ENCODE measurements at places on chromosomes 13 and 19. TPM values are rescaled to one million over a fixed set of nuclear protein-coding genes. Genes with fewer than 3 reads are reported as not detected.

DNA sequence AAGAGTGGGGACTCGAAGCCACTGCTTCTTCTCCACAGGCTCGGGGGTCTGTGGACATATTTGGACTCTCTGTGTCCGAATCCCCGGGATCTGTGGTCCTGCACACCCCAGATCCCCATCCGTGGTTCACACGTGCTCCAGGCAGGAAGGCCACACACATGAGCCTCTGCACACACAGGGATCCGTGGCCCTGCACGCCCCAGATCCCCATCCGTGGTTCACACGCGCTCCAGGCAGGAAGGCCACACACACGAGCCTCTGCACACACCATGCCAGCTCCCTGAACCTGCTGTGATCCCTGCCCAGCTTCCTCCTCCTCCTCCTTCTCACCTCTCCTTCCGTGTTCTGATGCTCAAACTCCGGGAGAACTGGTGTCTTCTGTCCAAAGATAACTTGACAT, 3.1 kb downstream of the TEX29 start:
- DNase-seq: no peak
- no peak overlapping the region for H3K4me3 ChIP-seq
- peaks cover 55% of the 10 kb centered on the region for H3K27me3 ChIP-seq

DNA sequence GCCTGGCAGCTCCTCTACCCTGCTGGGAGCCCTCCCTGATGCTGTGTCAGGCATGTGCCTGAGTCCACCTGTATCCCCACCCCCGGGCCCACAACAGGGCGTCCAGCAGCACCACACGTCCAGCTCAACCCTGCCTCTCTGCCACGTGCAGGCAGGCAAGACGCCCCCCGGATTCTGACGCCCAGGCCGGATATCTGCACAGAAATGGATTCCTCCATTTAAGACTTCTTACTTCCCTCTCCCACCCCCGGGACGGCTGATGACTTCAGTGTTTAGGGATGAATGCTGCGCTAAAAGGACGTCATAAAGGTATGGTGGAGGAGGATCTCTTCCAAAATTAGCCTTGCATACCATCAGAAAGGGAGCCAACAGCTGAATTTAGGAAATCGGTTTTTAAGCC, 10.2 kb downstream of the PEPD start:
- no peaks in the 10 kb centered on the region for H3K27me3 ChIP-seq
- no peak overlapping the region for H3K4me3 ChIP-seq
- peaks cover 46% of the 10 kb centered on the region for H3K4me1 ChIP-seq
- no peak for DNase-seq

DNA sequence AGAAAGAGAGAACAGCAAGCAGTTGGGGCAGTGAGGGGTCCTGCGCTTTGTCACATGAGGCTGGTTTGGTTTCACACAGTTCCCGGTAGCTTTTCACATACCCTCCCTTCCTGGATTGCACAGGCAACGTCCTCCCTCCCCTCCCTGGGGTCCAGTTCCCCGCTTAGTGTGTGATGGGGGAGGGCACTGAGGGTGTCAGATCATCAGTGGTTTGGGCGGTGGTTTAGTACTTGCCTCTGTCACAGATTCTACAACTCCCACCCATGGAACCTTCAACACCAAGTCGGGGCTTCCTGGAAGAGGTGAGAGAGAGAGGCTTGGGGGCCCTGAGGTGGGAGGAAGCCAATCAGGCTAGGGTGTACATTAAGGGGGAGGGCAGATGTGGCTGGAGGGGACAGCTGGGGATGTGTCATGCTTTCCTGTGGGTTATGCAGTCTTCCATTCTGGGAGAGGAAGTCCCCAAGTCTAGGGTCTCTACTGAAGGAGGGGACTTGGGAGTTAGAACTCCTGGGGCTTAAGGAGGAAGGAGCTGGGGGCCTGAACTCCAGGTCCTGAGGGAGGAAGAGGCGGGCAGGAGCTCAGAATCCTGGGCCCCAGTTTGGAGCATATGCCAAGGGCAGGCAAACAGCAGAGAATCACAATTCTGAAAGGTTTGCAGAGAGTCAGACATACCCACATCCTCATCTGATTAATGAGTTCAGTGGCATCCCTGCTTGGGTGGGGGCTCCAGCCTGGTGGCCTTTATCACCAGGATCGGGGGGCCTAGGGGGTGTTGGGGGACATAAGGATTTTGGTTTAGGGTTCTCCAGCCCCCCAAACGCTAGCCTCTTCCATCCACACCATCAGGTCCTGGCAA, at the start of gene NKG7:
Gene NKG7 (minus strand): TSS at position 6 of the 856 bp plus-strand sequence. CDS start 119 bp downstream, outside the sequence.
- no peak for DNase-seq
- H3K4me3 ChIP-seq: no peak within 1 kb of the TSS
- H3K4me1 ChIP-seq: peaks cover 5% of the 10 kb centered on the region
- no peak within 1 kb of the TSS for H3K27ac ChIP-seq
- H3K36me3 ChIP-seq: no peaks in the 10 kb centered on the region

DNA sequence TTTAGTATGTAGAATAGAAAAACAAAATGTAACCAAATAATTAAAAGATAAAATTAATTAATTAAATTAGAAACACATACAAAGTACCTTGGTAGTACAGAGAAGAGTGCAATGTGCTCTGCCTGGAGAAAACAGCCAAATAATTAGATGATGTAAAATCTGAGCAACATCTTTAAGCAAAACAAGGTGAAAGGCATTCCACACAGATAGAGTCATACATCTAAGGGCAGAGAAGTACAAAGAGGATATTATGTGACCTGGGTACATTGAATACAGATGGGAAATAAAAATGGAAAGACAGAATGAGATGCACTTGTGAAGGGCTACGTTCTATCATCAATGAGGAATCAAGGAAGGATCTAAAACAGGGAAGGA, 25.2 kb upstream of the FNDC3A start:
- H3K36me3 ChIP-seq: no peaks in the 10 kb centered on the region
- H3K27ac ChIP-seq: peak overlapping the region; percentile 55
- no peaks in the 10 kb centered on the region for H3K27me3 ChIP-seq
- H3K4me1 ChIP-seq: peaks cover 12% of the 10 kb centered on the region
- no peak overlapping the region for H3K4me3 ChIP-seq
- no peak for DNase-seq

DNA sequence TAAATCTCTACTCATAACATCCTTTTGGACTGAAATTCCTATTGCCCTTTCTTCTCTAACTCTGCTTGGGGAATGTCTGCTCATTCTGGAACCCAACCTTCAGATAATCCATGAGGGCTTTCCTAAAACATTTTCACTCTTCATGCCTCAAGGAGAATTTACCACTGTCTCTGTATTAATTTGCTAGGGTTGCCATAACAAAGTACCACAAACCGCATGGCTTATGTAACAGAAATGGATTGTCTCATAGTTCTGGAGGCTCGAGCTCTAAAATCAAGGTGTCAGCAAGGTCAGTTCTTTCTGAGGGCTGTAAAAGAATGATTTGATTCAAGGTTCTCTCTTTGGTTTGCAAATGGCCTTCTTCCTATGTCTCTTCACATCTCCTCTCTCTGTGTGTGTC, 209.7 kb downstream of the LACC1 start:
- no peaks in the 10 kb centered on the region for H3K4me1 ChIP-seq
- no peaks in the 10 kb centered on the region for H3K36me3 ChIP-seq
- DNase-seq: no peak
- no peaks in the 10 kb centered on the region for H3K27me3 ChIP-seq

SLC1A6 gene
- 2.9 TPM for total RNA-seq

APOE gene
- total RNA-seq: 16.5 TPM

ARHGAP45 gene
- total RNA-seq: 20.2 TPM

PRKCG gene
- 5.9 TPM for total RNA-seq

SMIM24 gene
- not detected for total RNA-seq
